Pancreas (tissue), 10 donors: ENCODE measurements at places on chromosomes 16 and 17. TPM values are rescaled to one million over a fixed set of nuclear protein-coding genes. Genes with fewer than 3 reads are reported as not detected.

GRCh38 chr17:80268427-80268826 lies 7.8 kb downstream of the RNF213 start:
- no peak for DNase-seq

DNA sequence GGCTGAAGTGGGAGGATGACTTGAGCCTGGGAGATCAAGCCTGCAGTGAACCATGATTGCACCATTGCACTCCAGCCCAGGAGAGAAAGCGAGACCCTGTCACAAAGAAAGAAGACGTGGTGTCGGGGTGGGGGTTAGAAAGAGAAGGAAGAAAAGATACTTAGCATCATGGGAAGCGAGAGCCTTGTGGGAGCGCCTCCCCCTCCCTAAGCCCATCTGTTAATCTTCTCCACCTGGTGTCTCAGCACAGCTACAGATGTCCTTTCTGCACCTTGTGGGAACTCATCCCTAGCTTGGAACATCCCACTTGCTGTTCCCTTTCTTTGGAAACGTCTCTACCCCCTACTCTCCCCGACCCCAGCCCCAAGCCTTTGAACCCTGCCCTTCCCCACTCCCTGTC lies 6.0 kb downstream of the ZNF688 start:
- DNase-seq, result no peak

The ALOX12B gene
- not detected for total RNA-seq

- DNase-seq, result no peak
Measured at GRCh38 chr16:89373355-89374110, 116.8 kb downstream of the ANKRD11 start.

The SP6 gene
- total RNA-seq, result 0.20 TPM

DNA sequence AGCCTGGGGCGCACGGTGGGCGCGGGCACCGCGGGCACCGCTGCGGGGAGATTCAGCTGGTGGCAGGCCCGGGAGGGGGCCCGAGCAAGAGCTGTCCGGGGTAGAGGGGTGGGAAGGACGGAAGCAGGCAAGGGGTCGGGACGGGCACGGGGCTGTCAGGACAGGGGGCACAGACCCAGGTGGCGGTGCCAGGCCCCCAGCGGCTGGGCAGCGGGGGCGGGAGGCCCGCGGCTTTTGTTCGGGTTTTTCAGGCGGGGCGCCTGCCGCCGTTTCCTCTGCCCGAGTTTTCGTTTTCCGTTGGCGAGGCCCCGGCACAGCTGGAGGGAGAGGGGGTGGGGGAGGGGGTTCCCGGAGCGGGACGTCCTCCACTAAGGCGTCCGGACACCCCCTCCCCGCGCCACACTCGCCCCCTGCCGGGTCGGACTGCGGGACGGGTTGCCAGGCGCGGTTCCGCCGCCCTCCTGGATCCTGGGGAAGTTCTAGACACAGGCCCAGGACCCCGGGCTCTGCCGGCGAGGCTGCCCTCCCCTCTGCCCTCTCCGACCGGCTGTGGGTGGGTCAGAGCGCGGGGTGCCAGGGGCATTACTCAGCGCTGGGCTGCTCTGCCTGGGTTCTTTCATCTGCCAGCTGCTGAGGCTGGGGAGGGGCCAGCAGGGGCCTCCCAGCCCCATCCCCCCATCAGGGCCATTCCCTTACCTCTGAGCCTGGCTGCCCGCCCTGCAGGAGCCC lies 543 bp downstream of the ARHGAP23 start:
- DNase-seq, result peak; percentile 23

The KRT31 gene
- not detected for total RNA-seq

DNA sequence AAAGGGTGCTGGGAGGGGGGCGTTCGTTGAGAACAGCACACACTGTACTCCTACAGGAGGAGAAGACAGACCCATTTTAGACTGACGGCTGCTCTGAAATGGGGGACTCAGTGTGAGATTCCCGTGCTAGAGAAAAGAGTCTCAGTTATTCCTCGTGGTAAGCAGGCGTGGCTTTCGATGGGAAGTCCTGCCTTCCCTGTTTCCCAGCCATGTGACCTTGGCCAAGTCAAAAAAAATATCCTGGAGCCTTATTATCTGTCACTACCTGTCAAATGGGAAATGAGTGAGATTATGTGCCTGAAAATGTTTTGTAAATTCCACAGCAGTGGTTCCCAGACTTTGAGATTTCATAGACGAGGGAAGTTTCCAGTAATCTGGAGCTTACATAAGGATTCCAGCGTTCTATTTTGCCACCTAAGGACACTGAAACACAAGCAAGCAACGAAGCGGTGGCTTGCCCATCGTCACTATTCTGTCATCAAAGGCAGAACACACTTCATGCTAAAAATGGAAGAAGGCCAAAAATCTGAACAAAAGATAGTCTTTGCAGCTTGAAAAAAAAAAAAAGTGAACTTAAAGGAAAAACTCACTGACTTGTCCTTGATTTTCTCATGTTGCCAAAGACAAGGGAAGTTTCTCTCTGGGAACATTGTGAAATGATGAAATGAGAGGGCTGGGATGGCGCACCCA lies 253.4 kb upstream of the RPL38 start:
- no peak for DNase-seq

The CNGB1 gene
- total RNA-seq, result not detected

DNA sequence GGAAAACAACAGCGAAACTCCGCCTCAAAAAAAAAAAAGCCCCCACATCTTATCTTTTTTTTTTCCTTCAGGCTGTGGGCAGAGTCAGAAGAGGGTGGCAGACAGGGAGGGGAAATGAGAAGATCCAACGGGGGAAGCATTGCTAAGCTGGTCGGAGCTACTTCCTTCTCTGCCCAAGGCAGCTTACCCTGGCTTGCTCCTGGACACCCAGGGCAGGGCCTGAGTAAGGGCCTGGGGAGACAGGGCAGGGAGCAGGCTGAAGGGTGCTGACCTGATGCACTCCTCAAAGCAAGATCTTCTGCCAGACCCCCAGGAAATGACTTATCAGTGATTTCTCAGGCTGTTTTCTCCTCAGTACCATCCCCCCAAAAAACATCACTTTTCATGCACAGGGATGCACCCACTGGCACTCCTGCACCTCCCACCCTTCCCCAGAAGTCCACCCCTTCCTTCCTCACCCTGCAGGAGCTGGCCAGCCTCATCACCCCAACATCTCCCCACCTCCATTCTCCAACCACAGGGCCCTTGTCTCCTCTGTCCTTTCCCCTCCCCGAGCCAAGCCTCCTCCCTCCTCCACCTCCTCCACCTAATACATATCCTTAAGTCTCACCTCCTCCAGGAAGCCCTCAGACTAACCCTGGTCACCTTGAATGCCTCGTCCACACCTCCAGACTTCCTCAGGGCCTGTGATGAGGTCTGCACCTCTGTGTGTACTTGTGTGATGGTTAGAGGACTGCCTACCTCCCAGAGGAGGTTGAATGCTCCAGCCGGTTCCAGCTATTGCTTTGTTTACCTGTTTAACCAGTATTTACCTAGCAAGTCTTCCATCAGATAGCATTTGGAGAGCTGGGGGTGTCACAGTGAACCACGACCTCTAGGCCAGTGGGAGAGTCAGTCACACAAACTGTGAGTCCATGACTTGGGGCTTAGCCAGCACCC lies 1.2 kb upstream of the HBA1 start:
- DNase-seq, result no peak

- DNase-seq, result no peak
Measured at GRCh38 chr17:72427761-72428109, 306.9 kb downstream of the SOX9 start.

DNA sequence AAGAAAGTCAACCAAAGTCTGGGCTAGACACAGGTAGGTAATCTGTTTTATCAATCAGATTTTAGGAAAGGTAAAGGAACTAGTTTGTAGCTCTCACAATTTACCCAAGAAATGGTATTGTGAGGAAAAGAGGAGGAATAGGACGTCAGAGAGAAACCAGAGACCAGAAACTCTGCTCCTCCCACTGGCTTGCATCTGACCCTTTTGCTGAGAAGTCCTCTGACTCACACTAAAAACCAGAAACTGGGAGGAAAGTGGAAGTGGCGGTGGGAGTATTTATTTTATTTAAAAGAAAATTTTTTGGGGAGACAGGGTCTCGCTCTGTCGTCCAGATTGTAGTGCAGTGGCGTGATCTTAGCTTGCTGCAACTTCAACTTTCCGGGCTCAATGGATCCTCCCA lies 38.0 kb upstream of the MNT start:
- no peak for DNase-seq

The TMIGD1 gene
- total RNA-seq, result not detected

- no peak for DNase-seq
Measured at GRCh38 chr16:1613211-1613622, 1.1 kb downstream of the CRAMP1 start.

DNA sequence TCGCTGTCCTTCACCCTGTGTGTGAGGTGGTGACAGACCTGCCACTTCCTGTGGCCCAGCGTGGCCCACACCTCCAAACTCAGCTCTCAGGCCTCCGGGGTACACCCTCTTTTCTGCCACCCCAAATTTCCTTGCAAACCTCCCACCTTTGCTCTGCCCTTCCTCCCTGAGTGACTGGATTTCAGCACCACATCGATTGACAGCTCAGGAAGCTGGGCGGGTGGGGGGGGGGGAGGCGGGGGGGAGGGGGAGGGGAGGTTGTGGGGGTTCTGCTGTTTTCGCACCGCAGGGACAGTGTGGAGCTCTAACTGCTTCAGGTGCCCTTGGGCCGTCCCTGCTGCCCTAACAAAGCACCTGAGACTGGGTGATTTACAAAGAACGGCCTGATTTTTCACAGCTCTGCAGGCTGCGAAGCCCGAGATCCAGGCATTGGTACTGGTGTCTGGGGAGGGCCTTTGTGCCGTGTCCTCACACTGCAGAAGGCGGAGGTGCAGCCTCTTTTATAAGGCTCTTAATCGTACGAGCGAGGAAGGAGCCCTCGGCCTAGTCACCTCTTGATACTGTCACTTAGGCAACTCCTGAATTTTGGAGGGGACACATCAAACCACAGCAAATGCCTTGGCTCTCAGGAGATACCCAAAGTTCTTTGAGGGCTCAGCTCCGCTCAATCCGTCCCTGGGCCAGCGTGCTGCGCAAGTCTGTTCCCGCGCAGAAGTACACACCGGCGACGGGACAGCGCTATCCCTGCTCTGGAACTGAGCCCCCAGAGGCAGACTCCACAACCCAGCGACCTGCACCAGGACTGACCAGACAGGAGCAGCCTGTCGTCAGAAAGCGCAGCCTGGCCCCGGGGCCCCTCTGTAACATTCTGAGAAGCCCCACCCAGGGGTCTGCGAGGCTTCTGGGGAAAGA lies 3.6 kb downstream of the NDUFAF8 start:
- DNase-seq, result no peak

GRCh38 chr16:81752876-81753227 lies 26.2 kb upstream of the PLCG2 start:
- no peak for DNase-seq

GRCh38 chr17:77880711-77881450 lies 77.6 kb upstream of the TNRC6C start:
- DNase-seq, result no peak

DNA sequence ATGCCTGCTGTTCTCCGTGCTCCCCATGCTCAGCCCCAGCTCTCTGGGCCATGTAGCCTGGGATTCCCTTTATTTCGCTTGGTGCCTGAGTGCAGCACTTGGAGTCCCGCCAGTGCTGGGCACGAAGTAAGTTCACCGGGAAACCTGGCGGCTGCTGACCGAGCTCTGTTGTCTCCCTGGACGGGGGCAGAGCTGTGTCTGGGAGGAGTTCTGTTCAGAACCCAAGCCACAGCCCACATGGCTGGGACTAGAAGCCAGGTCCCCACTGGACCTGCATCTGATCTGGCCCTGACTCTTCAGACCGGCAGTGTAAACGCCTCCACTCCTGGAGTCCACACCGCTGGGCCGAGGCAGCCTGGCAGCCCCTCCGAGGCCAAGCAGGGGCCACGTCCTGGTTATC lies 37.5 kb upstream of the CIBAR2 start:
- DNase-seq, result no peak

The ZNF469 gene
- total RNA-seq, result 0.83 TPM

DNA sequence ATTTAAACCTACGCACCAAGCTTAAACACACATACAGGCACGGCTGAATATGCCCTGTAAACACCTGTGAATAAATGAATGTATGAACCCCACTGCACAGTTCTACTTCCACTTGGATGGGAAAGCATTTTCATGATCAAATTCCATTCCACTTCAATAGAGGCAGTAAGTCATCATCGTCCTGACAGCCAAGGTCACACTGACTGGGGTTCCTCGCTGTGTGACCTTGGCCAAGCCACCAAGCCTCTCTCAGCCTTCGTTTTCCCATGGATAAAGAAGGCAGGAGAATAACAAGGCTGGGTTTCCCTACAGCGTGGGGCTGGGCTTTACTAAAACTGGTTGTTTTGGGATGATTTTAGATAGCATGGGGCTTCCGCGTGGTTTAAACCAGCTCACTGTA lies 82.8 kb downstream of the TBC1D16 start:
- peak; percentile 39 for DNase-seq

- DNase-seq, result no peak
Measured at GRCh38 chr17:15999974-16000827, 577 bp downstream of the TTC19 start.

The CCL18 gene
- not detected for total RNA-seq

- no peak for DNase-seq
Measured at GRCh38 chr16:69444873-69445517, 20.6 kb downstream of the CYB5B start.

DNA sequence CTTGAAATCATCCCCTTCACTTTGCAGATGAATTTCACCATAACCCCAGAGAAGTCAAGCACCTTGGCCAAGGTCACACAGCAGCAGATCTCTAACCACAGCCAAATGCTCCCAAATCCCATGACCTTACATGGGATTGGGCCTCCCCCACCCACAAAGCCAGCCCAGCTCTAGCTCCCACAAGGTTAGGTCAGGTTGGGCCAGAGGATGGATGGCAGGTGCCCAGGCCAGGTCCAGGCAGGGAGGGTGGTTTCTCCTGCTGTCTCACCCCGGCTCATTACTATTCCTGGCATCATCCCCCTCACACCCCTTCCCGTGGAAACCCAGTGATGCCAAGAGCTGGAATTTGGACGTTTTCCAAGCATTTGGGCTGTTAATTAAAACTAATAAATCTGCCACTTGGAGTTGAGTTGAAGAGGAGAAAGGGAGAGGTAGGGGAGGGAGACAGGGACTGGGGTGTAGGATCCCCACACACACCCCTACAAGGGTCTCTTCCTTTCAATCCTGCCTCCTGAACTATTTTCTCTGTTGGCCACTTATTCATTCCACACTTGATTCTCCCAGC lies 181.6 kb downstream of the TMEM132E start:
- no peak for DNase-seq
